ENCODE measurements at places on chromosomes 12 and 14.

GRCh38 chr14:100115236-100115635, 44.2 kb downstream of the DEGS2 start:
- DNase-seq: no peak

- no peak for DNase-seq
Observed at GRCh38 chr12:47813511-47814196, 6.0 kb downstream of the HDAC7 start.

DNA sequence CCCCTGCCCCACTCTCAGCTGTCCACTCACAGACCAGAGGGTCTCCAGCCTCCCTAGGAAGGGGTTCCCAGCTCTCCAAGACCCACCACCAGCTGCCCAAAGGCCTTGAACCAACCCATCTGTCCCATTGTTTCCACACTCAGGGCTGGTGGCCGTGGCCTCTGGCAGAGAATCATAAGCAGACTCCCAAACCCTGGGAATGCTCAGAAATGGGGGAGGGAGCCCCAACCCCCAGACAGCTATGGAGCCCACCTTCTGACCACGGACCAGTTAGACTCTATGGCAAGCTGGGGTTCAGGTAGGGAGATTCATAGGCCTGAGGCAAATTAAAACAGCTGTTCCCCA, 280.0 kb downstream of the DPF3 start:
- no peak for DNase-seq

GRCh38 chr14:65840786-65841185, 428.3 kb downstream of the FUT8 start:
- DNase-seq: no peak

- DNase-seq: no peak
Observed at GRCh38 chr12:100268835-100269564, 2.0 kb downstream of the SCYL2 start.

- no peak for DNase-seq
Observed at GRCh38 chr14:44265246-44265645, 241.8 kb downstream of the FSCB start.

- no peak for DNase-seq
Observed at GRCh38 chr12:111202237-111202915, 166.5 kb downstream of the PHETA1 start.

GRCh38 chr14:92903359-92903758, 19.6 kb upstream of the CHGA start:
- DNase-seq: no peak

- DNase-seq: no peak
Observed at GRCh38 chr12:96206936-96207662, 12.9 kb downstream of the ELK3 start.

- no peak for DNase-seq
Observed at GRCh38 chr12:31008961-31009840, 64.5 kb upstream of the DDX11 start.

DNA sequence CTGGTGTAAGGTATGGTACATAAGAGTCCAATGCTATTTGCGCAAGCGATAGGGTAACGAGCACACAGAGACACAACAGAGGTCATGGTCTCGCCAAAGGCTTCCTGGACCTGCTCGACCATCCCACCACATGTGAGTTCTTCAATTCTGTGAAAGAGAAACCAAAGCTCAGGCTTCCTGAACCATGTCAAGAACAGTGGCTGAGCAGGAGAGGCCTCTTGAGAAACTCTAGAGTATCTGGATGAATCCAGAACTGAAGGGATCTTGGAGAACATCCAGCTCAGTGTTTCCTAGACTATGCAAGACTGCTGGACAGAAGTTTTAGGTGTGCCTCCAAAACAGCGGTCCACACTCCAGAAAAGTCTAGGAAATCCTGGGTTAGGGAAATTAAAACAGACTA, 114.5 kb downstream of the TRAFD1 start:
- DNase-seq: no peak

DNA sequence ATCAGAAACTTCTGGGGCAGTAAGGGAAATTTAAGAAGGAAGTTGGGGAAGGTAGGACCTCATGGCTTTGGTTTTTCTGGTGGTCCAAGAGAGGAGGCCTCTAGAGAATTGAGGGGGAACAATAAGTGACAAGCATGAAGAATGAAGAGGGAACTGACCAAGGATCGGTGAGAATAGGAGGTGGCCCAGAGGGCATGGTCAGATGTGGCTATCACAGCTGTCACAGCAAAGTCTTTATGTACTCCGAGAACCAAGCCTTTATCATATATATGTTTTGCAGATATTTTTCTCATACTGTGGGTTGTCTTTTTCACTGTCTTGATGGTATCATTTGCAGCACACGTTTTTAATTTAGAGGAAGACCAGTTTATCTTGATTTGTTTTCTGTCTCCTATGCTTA, 64.3 kb downstream of the PPP2R5C start:
- DNase-seq: no peak

DNA sequence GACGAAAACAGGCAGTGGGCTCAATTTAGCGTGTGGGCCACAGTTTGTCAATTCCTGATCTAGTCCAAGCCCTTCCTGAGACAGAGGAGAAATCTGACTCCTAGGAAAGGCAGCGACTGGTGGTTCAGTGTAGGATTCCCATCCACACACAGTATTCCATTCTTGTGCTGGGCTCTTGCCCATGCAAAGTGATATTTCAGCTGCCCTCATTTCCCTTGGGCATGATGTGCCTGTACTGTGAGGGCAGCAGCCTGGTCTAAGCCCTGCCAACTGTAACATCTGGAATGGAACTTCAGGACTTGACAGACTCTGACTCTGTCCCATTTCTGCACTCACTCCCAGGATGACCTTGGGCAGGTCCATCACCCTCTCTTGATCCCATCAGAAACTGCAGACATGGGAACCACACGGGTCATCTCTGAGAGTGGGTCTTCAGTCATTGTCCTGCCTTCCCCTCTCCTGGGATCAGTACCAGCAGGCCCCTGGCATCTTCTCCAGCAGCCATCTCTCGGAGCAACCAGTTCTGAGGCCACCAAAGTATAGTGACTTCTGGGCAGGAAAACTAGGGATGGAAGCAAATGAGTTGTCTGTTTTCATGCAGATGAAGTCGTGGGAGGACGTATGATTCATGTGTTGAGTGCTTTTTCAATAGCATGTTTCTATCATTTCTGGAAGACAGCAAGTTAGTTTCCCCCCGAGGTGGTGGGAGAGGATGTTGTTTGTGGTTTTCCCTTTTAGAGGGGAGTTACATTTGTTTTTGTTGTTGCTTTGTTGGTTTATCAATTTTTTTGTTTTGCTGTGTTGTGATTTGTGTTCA, 54.2 kb upstream of the BCL2L14 start:
- DNase-seq: no peak

GRCh38 chr14:35879654-35880249, 53.6 kb downstream of the BRMS1L start:
- no peak for DNase-seq

GRCh38 chr14:91035855-91036254, 24.6 kb downstream of the RPS6KA5 start:
- DNase-seq: no peak

DNA sequence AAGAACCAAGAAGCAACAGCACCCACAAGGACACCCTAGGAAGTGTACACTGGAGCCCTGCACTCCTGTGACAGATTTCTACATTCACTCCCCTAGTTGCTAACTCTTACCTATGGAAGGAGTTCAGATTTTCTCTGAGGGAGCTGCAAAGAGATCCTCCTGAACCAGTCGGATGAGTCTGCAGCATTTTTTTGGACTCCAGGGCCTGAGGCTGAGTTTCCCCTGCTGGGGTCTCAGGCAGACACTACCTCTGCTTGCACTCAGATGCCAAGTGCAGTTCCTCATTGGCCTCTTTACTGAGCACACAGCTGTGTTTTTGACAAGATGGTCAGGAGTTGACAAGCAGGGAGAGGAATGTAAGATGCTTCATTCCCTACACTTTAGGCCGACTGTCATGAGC, 153.2 kb upstream of the RBM19 start:
- DNase-seq: no peak

DNA sequence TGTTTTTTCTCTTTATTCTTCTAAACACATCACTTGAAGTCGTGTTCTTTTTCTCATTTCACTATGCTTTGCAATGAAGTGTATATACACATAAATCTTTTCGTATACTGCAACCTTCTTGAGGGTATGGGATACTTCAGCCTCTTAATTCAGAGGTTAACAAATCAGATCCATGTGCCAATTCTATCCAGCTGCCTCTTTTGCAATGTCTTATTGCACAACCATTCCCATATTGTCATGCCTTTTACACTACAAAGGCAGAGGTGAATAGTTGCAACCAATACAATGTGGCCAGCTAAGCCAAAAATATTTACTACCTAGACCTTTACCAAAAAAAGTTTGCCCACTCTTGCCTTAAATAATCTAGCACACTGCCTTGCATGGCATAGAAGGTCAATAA, 224.5 kb upstream of the FOXG1 start:
- DNase-seq: no peak

DNA sequence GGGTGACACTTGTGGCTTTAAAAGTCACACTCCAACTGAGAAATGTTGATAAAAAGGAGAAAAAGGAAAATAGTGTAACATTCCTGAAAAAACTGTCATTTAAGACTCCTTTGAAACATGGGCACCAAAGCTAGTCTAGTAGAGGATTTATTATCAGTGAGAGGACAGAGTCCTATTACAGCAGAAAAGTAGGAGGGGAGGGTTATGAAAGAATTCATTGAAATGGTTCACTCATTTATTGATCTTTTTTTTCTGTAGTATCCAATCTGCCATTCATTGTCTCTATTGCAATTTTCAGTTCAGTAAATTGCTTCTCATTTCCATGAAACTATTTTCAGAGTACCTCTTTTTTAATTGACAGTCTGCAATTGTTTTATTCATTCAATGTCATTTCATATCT, 25.4 kb downstream of the PPM1A start:
- DNase-seq: no peak

DNA sequence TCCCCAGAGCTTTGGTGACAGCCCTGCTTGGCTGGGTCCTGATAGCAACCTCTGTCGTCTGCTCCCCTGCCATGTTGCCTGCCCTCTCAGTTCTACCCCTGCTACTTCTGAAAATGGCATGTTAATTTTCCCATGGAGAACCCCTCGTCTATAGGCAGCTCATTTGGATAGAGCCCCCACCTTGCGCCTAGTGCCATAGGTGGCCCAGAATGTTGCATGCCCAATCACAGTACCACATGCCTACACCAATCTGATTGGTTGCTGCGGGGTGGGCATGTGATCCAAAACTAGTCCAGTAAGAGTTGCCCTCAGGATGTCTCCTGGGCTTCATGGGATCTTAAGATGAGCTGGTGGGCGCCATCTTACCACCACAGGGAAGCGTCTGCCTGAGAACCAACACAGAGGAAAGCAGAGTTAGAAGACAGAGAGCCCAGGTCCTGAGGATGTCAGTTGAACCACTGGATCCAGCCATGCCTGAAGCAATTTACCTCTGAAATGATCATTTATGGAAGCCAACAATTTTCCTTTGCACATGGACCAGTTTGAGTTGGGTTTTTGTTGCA, 85.7 kb downstream of the PAPOLA start:
- no peak for DNase-seq

DNA sequence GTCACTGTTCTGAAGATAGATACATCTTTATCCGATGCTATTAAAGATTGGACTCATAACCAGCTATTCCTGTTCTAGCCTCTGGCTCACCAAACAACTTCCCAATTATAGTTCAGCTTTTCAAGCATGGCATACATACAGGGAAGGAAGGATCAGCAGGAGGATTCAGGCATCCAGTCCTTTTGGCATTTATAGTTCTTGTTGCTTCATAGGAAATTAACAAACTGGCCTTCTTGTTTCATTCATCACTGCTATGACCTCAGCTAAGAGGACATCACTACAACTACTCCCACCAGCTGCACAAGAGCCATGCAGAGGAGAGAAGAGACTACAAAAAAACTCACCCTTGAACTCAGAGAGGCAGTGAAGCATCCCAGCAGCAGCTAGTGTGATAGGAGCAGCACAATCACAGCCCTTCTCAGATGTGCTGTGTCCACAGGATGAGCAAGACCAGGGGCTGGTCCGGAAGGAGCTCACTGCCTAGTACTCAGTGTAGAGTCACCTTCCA, 100.5 kb downstream of the SPTSSA start:
- DNase-seq: no peak

DNA sequence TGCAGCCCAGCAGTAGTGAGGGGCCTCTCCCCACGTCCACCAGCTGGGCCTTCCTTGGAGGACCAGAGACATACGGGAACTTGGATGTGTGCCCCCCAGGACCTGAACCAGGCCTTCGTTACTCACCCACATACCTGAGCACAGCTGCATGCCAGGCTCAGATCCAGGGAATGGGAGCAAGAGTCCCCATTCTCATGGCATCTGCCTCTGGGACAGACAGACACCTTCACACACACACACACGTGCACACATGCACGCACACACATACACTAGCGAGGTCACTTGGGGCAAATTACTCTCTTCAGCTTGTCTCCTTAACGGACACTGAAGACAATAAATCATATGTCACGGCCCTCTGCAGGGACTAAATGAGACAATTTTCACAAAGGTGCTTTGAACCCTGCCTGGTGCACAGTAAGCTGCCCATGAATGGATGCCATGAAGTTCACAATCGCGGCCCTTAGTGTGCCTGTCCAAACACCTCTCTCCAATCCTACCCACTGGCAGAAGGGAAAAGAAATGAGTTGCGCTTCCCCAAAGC, 5.7 kb downstream of the SCARB1 start:
- no peak for DNase-seq

- no peak for DNase-seq
Observed at GRCh38 chr12:15662303-15662980, 126.7 kb downstream of the EPS8 start.

All from stimulated activated CD4-positive, alpha-beta T cell treated with anti-CD3 and anti-CD28 coated beads, TNF-alpha, amount 100 ng/mL, for 1 hour (primary cell).